RPMI8226 (cell line): ENCODE measurements at places on chromosomes 12 and 14.
A peak's percentile ranks its signal among the peaks of the same experiment; 100 is the strongest.

DNA sequence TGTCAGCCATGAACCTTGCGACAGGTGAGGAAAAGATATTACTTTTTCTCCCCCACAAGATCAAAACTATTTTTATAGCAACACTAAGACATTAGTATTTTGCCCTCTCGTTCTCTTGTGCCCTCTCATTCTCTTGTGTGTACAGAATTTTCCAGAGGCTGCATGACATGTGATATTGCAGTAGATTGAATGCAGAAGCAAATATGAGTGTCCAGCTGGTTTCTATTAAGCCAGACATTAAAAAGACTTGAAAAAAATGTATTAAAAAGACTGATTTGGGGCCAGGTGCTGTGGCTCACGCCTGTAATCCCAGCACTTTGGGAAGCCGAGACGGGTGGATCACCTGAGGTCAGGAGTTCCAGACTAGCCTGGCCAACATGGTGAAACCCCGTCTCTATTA is 63.7 kb upstream of the ZFP36L1 start:
- DNase-seq = no peak

DNA sequence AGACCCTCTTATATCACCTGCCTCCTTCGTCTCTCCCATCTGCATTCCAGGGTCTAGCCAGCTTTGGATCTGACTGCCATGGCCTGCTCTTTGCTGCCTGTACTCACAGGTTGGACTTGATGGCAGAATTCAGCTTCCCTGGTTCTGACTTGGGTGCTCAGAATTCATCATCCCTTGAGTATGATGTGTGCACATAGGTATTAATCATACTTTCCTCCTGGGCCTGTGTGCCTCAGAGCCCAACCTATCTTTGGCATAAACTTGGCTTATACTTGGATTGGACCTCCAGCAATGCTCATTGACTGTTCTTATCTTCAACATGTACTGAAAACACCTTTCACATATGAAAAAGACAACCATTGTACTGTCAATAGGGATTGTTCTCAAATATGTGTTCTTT is 70.7 kb upstream of the LMNTD1 start:
- DNase-seq = no peak

DNA sequence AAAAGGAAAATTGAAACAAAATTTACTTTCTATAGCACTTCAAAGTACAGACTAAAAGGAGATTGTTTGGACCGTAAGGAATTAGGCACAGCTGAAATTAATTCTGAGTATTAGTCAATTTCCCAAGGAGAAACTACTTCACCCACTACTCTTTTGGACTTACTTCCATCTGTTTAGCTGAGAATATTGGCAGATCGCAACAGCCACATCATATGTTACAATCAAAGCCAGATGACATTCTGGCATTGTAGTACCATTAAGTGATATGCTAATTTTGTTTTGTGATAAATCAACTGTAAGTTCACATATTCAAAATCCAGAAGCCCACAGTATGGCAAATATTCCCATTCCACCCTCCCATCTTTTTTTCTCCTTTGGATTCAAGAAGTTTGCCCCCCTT is 47.1 kb upstream of the ANKS1B start:
- no peak for DNase-seq

GRCh38 chr12:109518820-109519665 is 41.6 kb downstream of the UBE3B start:
- peak; percentile 65 for DNase-seq

GRCh38 chr14:102645746-102646440 is 53.4 kb downstream of the RCOR1 start:
- no peak for DNase-seq

GRCh38 chr14:34548472-34548981 is 9.0 kb upstream of the EAPP start:
- no peak for DNase-seq

- no peak for DNase-seq
Measured at GRCh38 chr12:55670276-55670675, 33.6 kb downstream of the OR10P1 start.

- no peak for DNase-seq
Measured at GRCh38 chr12:11759899-11760298, 110.4 kb downstream of the ETV6 start.

GRCh38 chr12:77492536-77492935 is 338.2 kb upstream of the NAV3 start:
- DNase-seq = no peak

DNA sequence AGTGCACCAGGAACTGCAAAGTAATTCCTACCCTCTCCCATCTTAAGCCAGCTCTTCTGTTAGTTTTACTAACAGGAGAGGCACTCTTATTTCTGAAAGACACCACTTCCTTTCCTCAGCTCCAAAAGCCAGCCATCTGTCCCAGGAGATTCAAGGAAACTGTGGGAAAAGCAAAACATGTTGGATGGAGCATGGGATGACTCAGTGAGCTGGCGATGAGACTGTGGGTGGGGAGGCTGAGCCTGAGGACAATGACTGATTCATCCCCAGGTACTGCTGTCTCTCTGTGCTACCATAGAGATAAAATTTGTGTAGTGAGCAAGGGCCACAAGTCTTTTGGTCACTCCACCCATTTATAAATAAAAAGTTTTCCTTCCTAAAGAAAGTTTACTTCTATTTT is 141.4 kb downstream of the MYRFL start:
- no peak for DNase-seq

DNA sequence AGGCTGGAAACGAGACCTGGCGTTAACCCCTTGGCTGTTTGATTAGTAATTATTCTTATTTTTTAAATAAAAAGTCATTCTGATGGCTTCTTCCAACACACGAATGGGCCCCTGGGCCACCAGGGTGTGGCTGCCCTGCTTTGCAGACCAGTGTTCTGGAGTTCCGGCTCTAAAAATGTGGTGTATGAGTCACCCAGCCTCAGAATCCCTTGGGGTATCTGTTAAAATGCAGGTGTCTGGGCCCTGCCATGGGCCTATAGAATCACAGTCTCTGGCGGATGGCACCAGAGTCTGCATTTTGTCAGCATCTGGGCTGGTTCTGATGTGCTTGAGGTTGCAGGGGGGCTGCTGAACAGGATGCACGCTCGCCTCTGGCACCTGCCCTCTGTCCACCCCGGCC is 2.5 kb upstream of the PSMC1 start:
- DNase-seq = no peak

DNA sequence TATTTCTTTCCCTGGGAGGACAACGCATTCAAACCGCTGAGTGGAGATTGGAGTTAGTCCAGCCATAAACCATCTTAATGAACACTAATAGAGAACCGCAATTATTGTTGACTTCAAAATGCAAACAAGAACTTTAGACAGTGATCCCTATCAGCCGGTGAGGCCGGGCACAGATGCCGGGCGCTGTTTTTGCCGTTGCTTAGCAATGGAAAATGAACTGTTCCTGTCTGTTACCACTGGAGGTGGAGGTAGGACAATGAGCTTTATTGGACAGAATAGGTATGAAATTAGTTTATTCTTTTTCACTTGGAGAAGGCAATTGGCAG is 216.8 kb downstream of the TTC8 start:
- no peak for DNase-seq
